Suprapubic skin (tissue), 4 donors: ENCODE measurements at places on chromosomes 3 and 15.

DNA sequence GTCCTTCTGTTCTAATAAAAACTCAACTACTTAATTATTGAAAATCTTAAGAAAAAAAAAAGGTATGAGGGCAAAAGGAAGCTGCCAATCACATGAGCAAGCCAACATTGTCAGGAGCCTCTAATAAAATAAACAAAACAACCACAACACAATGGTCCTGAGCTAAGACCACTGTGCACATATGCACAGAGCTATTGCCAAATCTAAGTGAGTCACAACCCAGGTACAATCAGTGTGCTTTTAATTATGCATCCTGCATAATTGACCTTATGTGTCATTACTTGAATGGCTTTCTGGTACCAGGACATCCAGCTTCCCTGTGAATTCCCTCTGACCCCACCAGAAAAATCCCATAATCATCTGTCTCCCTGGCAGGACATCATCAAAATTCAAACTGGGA is 639.8 kb downstream of the MAGI1 start:
- no peaks in the 10 kb centered on the region for H3K27me3 ChIP-seq
- H3K4me3 ChIP-seq = no peak overlapping the region
- no peak for DNase-seq
- no peak overlapping the region for H3K27ac ChIP-seq

- DNase-seq = no peak
- no peak overlapping the region for H3K27ac ChIP-seq
- peaks cover 31% of the 10 kb centered on the region for H3K36me3 ChIP-seq
- no peaks in the 10 kb centered on the region for H3K27me3 ChIP-seq
- H3K4me1 ChIP-seq = no peaks in the 10 kb centered on the region
These were observed 34.7 kb downstream of the POLG start for GRCh38 chr15:89299896-89300295.

- no peak overlapping the region for H3K27ac ChIP-seq
- H3K36me3 ChIP-seq = no peaks in the 10 kb centered on the region
- no peaks in the 10 kb centered on the region for H3K27me3 ChIP-seq
- no peak overlapping the region for H3K4me3 ChIP-seq
These were observed 479.0 kb downstream of the GABRG3 start for GRCh38 chr15:27449941-27450340.

- no peaks in the 10 kb centered on the region for H3K36me3 ChIP-seq
- H3K4me1 ChIP-seq = peaks cover 7% of the 10 kb centered on the region
- H3K27ac ChIP-seq = peak overlapping the region; percentile 71
These were observed 25.5 kb downstream of the DPH3 start for GRCh38 chr3:16239086-16239770.

GRCh38 chr3:12994607-12995388 is 78.4 kb downstream of the IQSEC1 start:
- H3K27me3 ChIP-seq = no peaks in the 10 kb centered on the region
- peak; percentile 92 for DNase-seq
- H3K4me1 ChIP-seq = peaks cover 33% of the 10 kb centered on the region
- H3K27ac ChIP-seq = peak overlapping the region; percentile 38

GRCh38 chr3:197168063-197168462 is 130.3 kb downstream of the DLG1 start:
- no peaks in the 10 kb centered on the region for H3K4me1 ChIP-seq
- H3K36me3 ChIP-seq = no peaks in the 10 kb centered on the region
- no peak for DNase-seq
- H3K4me3 ChIP-seq = no peak overlapping the region
- H3K27me3 ChIP-seq = no peaks in the 10 kb centered on the region

- no peaks in the 10 kb centered on the region for H3K36me3 ChIP-seq
- no peaks in the 10 kb centered on the region for H3K27me3 ChIP-seq
- DNase-seq = no peak
- H3K4me3 ChIP-seq = no peak overlapping the region
These were observed 39.1 kb downstream of the OCA2 start for GRCh38 chr15:28060005-28060404.

DNA sequence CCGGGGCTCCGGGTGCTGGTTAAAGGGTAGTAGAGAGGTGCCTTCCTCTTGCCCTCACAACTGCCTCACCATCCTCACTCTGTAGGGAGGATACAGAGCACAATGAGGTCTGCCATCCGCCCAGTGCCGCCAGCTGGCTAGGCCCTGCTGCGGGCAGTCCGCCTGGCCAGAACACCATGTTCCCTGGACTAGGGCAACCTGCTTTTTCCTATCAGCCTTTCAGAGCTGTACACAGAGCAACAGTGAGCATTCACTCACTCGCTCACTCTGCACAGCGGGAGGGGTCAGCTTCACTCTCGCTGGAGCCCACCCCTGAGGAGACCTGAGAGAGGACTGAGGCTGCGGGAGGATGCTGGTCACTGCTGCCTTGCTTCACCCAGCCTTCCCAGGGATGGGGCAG is 218.7 kb upstream of the CHRNA7 start:
- no peaks in the 10 kb centered on the region for H3K27me3 ChIP-seq
- no peaks in the 10 kb centered on the region for H3K36me3 ChIP-seq
- no peak overlapping the region for H3K4me3 ChIP-seq

DNA sequence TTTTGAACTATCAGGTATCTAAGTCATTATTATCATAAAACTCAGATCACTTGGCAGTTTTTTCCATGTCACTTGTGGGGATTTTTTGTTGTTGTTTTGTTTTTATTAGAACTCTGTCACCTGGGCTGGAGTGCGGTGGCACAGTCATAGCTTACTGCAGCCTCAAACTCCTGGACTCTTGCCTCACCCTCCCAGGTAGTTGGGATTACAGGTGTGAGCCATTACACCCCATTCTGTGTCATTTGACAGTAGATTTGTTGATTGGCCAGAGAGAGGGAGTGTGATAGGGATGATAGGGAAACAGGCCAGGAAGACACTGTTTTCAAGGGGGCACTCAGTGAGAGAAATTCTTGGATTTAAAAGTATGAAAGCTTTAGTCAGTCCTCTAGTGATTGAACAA is 54.7 kb upstream of the SCAANT1 start:
- no peak for DNase-seq
- no peak overlapping the region for H3K27ac ChIP-seq
- peaks cover 63% of the 10 kb centered on the region for H3K4me1 ChIP-seq
- H3K4me3 ChIP-seq = no peak overlapping the region
- H3K27me3 ChIP-seq = no peaks in the 10 kb centered on the region
- H3K36me3 ChIP-seq = no peaks in the 10 kb centered on the region

GRCh38 chr3:159605776-159606175 is 382.9 kb upstream of the IL12A start:
- H3K4me3 ChIP-seq = no peak overlapping the region
- peaks cover 2% of the 10 kb centered on the region for H3K27me3 ChIP-seq
- no peaks in the 10 kb centered on the region for H3K4me1 ChIP-seq
- no peak for DNase-seq

DNA sequence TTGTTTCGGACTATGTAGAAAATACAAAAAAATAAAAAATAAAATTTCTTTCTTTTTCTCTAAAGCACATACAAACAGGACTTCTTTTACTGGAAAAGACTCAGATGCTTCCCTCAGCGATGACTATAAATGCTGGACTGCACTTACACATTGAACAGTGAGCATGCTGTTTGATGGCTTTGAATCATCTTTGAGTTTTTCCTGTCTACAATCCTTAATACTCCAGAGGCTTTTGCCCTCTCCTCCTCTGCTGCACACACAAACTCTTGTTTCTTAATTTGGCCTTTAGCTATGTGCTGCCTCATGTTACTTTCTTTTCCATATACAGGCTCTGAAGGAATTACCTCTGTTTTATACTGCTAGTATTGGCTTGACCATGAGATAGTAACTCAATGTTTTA is 575.1 kb downstream of the EPHA3 start:
- no peak overlapping the region for H3K27ac ChIP-seq
- no peaks in the 10 kb centered on the region for H3K4me1 ChIP-seq

DNA sequence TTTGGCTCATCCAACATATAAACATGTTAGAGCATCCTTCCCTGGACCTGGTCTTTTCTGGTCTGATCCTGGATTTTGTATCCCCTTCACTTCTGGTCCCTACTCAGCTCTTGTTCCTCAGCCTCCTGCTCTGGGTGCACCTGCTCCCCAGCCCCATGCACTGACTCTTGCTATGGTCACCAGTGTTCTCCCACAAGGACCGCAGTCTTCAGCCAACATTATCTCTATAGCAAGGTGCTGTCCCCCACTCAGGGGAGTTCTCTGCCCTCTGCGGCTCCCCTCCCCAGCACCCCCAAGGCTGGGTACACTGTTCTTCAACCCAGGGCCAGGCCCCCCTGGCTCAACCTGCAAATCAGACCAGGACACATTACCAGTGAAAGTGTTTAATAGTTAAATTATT is 80.2 kb downstream of the SEC22A start:
- H3K27ac ChIP-seq = no peak overlapping the region
- H3K4me3 ChIP-seq = no peak overlapping the region
- H3K36me3 ChIP-seq = no peaks in the 10 kb centered on the region
- DNase-seq = no peak
- no peaks in the 10 kb centered on the region for H3K4me1 ChIP-seq
- H3K27me3 ChIP-seq = no peaks in the 10 kb centered on the region

GRCh38 chr15:54504695-54505094 is 526.5 kb downstream of the UNC13C start:
- no peak overlapping the region for H3K4me3 ChIP-seq
- no peaks in the 10 kb centered on the region for H3K36me3 ChIP-seq
- H3K4me1 ChIP-seq = no peaks in the 10 kb centered on the region

GRCh38 chr3:53161450-53161819 is 426 bp downstream of the PRKCD start:
- peak overlapping the region; percentile 92 for H3K4me3 ChIP-seq
- no peak for DNase-seq
- H3K27me3 ChIP-seq = no peaks in the 10 kb centered on the region
- H3K27ac ChIP-seq = peak overlapping the region; percentile 85
- H3K4me1 ChIP-seq = peaks cover 67% of the 10 kb centered on the region
